ENCODE measurements at places on chromosomes 7 and 10.

DNA sequence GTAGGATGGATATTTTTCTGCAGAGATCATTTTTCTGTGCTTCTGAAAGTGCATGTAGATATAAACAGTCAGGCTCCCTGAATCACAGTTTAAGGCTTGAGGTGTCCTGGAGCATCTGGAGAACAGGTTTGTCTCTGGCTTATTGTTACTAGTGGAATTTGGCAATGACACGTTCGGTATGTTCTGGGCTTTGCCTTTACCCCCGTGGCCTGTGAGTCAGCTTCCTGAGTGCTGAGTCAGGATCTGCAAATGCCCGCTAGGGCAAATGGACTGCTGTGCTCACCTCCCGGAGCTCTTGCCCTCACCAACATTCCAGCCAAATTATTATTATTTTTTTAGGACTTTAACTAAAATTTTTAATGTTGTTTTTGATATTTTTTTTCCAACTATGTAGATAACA lies 192.5 kb upstream of the PRSS1 start:
- DNase-seq = no peak

DNA sequence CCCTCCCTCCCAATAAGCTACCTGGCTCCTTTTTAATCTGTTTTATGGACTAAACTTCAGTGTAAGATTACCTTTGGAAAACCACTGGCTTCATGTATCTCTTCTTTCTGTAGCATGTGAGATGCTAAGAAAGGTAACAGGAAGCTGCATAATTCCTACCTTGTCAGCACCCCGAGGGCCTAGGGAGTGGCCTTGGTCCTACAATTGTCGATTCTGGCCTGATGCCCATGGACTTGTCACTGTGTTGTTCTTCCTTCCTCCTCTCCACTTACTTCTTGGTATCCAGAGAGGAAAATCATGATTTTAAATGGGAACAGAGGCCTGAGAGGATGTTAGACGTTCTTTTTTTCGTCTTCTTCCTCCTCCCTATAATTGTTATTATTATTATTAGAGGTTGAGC lies 42.9 kb upstream of the PDZD8 start:
- DNase-seq = no peak

- no peak for DNase-seq
These were observed 22.7 kb upstream of the IKZF1 start for GRCh38 chr7:50281680-50282445.

DNA sequence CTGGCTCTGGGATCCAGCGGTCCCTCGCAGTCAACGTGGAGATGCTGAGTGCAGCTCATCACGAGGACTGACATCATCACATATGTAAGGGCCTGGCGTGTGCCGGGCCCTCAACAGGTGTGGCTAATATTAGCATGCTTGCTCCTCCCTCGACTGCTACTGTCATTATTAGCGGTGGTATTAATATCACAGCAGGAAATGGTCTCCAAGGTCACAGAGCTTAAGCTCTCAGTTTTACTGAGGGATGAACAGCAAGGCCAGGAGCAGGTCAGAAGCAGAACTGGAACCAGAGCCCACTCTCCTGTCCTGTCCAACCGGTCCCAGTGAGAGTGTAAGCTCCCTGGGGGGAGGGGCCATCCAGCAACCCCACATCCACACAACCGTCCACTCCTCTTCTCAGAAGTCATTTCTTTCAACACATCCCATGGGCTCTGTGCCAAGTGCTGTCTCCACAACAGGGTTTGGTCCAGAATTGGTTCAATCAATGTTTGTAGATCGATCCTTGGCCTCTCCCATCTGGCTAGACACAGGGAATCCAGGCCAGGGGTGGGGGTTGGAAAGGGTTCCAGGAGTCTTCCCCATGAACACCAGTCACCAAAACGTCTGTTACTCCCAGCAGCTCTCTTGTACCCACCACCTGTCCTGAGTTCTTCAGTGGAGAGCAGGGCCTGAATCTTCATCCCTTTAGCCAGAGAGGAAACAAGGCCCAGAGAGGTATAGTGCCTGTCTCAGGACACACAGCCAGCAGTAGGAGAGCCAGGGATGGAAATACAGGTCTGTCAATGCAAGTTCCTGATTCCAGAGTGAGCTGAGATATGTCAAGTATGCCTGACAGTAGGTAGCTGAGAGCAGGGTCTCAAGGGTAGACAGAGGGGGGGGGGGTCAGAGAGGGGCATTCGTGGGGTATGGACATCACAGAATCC lies 45.3 kb upstream of the ZMIZ1 start:
- no peak for DNase-seq

DNA sequence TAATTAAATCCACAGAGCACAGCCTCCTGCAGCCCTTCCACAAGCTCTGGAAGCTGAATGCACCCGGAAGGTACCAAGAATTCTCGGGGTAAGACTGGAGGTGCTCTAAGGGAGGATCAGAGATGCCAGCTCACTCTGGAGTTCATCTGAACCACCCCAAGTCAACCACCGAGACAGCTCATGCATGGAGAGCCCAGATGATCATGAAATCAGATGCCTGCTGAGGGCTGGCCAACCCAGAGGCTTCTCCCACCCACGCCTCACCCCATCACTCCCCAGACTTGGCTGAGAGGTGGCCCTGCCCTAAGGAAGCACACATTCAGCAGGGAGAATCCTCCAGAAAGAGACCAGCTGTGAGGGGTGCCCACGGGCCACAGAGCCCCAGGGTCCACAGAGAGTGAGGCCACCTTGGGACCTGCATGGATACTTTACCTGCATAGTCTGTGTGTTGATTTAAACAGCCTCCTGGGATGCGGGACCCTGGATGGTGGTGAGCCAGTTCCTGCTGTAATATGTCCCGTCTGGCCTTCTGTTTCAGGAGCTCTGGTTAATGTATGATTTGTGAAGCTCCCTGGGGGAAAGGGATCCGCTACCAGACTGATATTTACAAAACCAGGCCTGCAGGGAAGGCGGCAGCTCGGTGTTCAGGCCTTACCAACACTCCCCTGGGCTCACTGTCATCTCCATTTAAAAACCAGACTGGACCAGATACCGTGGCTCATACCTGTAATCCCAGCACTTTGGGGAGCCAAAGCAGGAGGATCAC lies 64.9 kb downstream of the INSIG1 start:
- no peak for DNase-seq

DNA sequence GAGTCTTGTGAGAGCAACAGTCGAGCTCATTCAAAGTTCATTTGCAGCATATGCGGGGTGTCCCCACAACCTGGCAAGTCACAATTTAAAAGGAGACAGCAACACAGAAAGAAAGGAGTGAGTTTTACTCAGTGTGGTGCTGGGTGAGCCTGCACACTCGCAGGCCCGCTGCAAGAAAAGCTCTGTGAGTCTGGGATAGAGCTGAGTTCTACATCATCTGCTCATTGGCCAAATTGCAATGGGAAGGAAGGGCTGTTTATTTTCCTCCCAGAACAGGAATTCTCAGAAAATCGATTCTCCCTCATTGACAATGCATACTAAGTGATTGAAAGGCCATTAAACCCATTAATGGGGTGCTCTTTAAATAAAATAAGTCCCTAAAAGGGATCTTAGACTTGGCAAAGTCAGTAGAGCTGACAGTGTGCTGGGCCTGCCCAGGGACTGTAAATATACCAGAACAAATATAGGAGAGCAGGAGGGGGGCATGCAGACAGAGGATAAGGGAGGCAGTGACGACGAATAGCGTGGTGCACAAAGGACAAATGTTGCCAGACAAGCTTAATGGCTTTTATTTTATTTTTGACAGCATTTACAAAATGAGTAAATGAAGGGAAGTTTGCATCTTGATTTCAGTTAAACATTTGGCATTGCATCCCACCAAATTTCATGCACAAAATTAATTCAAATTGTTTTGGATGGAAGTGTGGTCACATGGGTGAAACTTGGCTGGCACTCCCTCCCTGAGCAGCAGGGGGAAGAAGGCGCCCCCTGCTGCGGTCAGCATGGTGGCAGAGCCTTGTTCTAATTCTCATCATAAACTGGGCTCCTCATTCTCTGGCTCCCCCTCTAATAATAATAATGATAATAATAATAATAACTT lies 215.7 kb downstream of the SNX10 start:
- DNase-seq = no peak

DNA sequence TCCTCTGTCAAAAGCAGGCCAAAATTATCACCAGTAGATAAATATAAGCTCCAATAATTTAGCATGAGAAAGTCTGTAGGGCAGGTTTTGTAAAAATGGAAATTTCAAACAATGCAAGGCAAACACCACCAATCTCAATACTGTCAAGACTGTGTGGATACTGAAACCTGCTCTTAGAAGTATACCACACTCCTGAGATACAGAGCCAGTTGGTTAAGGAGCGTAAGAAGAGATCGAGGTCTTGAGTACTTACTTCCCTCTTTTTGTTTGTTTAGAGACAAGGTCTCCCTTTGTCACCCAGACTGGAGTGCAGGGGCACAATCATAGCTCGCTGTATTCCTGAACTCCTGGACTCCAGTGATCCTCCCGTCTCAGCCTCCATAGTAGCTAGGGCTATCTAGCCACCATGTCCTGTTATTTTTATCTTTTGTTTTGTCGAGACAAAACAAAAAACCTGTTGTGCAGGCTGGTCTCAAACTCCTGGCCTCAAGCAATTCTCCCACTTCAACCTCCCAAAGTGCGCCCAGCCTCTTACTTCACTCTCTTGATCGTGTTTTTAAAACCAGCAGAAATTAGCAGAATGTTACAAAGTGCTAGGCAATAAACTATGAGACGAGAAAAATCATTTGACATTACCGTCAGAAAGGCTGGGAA lies 205.7 kb downstream of the PARD3 start:
- DNase-seq = no peak

DNA sequence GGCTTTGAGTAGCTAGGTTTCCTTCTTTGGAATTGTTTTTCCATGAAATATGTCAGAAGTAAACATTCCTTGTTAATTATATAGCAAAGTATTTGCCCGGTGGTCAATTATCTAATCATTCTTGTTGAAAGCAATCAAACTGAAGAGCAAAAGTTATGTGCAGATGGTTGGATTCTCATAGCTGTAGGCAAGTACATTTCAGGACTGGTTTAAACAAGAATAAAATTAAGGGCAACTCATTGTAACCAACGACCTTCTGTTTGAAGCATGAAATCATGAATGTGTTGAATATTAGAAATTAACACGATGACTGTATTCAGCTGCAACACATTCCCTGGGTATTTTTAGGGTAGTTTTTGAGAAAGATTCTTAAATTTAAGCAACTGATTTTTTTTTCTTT lies 61.8 kb upstream of the NMT2 start:
- DNase-seq = no peak

DNA sequence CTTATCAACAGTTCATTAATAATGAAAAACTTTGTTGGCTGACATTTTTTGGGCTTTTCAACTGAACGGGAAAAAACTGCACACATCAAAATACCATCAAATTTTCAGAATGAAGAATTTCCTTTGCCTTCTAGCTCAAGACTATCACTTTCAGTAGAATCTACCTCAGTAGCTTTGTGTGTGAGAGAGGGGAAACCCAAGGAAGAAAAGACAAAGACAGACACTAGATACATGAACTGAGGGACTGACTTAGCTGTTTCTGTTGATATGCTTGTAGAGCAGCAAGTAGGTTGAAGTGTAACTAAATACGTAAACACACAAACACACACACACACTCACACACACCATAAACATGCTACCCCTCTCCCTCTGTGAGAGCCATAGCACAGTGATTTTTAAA lies 257.1 kb downstream of the CDK14 start:
- DNase-seq = no peak

GRCh38 chr10:80447436-80448190 lies 6.5 kb upstream of the TSPAN14 start:
- no peak for DNase-seq

- no peak for DNase-seq
These were observed 282.2 kb downstream of the PHTF2 start for GRCh38 chr7:78080811-78081210.

DNA sequence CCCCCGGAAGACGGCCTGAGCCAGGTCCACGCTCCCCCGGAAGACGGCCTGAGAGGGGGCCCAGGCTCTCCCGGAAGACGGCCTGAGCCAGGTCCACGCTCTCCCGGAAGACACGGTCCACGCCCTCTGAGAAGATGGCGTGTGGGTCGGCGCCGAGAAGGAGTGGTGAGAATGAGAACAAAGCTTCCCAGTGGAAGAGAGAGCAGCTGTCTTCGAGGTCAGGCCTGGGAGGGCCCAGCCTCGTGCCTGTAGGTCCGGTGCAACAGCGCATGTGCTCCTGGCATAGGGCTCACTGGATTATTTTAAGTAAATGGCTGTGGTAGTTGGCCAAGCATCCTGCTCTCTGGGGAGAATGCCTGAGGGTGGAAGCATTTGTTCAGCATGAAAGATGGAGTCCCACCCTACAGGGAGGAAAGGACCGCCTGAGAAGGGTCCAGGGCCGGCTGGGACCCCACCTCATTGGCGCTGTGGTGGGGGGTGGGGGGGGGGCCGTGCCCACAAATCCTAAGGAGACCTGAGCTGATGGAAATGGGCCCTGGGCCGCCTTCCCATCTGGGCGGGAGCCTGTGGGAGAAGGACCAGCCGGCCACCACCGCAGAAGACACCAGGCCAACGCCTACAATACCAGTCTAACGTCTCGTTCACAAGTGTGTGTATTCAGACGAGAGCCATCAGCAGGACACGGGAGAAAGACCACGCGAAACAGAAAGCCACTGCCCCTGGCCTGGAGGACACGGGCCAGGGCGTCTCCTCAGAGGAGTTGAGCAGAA lies 210.0 kb downstream of the WDR37 start:
- DNase-seq = no peak

DNA sequence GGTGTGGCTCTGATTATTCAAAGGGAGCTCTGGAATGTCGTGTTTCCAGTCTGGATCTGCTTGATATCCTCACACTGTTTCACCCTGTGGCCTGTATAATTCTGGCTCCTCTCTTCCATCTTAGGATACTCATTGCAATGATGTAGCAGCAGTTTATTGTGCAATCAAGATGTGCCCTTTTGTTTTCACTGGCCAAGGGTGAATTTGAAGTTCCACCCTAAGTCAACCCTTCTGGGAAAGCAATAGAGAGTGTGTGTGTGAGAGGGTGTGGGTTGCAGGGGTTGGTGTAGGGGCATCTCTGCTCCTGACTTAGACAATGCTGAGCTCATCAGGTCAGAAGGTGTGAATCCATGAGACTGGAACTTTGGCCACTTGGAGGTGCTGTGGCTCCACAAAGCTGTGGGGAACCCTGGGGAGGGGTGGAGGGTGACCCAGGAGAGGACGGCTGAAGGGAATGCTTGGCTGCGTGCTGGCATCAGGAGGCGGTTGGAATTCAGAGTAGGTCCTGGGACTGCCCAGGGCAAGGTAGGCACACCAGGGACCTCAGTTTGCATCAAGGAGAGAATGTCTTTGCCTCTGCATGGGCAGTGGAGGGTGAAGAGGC lies 118.0 kb upstream of the PRSS58 start:
- no peak for DNase-seq

- no peak for DNase-seq
These were observed 75.9 kb downstream of the MYL10 start for GRCh38 chr7:101553018-101553770.

DNA sequence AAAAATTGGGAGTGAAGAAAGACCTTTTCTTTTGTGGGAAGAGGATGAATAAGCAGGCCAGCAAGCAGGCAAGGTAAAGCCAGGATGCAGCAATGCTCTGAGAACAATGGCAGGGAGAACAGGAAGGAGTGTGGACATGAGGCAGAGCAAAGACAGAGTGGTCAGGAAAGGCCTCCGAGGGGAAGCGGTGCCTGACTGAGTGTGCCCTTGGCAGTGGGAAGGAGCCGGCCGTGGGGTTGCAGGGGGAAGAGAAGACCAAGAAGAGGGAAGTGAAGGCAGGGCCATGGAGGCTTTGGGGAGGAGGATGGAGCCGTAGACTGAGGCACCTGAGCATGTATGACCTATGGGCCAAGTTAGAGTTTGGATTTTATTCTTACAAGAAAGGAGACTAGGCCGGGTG lies 21.9 kb upstream of the ZNF212 start:
- no peak for DNase-seq
